NCI-H187 treated with DMSO at 0.1 percent for 48 hours (cell line): ENCODE measurements at places on chromosomes 5 and 9.

DNA sequence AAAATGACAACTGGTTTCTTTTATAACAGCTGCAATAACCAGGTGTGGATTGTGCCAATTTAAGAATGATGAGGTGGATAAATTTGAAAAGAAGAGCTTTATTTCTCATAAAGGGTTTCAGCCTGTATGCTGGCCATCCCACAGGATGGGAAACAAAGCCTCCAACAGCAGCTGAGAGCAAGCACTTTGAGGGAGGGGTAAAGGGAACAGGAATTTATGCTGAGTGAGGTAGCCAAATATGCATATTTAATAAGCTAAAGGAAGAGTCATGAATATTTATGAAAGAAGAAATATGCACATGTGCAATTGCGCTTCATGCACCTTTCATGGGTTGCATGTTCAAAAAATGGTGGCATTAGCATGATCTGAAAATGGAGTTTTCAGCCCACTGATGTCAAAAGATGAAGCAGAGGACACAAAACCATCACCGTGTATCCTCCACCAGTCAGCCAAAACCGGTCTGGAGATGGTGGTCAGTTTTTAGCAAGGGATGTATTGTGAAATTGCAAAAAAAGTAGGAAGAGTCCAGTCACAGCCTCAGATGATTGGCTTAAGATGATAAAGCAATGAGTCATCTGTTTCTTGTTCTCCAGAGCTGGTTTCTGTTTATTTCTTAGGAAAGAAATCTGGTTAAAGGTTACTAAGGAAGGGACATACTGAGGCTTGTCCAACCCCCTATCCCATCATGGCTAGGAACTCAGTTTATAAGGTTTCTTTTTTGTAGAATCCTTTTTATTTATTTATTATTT, 47.9 kb downstream of the DEPDC1B start:
- DNase-seq = no peak

GRCh38 chr9:5580650-5581049, 48.3 kb upstream of the RIC1 start:
- no peak for DNase-seq

DNA sequence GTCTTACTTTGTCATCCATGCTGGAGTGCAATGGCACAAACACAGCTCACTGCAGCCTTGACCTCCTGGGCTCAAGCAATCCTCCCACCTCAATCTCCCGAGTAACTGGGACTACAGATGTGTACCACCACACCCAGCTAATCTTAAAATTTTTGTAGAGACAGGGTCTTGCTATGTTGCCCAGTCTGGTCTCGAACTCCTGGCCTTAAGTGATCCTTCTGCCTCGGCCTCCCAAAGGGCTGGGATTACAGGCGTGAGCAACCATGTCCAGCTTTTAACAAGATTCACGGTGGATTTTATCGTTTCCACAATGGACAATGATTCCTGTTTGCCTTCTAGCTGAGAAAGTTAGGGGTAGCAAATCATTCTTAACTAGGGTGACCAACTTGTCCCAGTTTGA, 165.9 kb downstream of the ZNF608 start:
- no peak for DNase-seq

GRCh38 chr5:14853685-14854084, 17.9 kb downstream of the ANKH start:
- DNase-seq = no peak

DNA sequence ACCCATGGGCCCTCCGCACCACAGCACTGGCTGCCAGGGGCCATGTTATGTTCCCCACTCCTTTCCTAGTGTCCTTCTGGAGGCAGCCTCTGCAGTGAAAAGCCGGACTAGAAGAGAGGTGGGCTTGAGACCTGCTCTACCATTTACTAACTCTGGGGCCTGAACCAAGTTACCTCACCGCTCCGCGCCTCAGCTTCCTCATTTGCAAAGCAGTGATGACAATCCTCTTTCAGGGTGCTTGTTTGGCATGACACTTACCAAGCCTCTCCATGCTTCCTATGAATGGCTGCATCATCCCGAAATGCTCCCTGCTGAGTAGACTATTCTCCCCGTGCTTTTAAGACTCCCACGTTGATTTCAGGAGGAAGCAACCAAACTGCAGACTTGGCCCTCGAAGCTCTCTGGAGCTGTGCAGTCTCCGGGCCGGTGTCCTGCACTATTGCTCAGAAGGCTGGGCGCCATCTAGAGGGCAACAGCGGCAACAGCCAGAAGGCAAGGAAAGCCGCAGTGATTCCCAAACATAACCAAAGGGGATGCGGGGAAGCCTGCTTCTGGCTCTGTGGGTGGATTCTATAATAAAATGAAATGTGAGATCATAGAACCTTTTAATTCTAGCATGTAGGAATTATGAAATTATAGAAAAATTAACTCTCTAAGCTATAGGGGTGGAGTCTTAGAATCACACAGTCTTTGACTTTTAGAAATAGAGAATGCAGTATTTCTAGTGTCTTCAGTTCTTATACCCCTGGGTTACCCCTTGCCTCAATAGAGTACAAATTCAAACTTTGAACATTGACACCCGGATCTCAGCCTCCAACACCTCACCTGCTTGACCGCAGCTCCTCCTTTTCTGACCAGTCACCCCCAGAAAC, 599.8 kb upstream of the BRINP1 start:
- no peak for DNase-seq

- no peak for DNase-seq
Measured at GRCh38 chr5:94941122-94941755, 322.8 kb downstream of the SLF1 start.

DNA sequence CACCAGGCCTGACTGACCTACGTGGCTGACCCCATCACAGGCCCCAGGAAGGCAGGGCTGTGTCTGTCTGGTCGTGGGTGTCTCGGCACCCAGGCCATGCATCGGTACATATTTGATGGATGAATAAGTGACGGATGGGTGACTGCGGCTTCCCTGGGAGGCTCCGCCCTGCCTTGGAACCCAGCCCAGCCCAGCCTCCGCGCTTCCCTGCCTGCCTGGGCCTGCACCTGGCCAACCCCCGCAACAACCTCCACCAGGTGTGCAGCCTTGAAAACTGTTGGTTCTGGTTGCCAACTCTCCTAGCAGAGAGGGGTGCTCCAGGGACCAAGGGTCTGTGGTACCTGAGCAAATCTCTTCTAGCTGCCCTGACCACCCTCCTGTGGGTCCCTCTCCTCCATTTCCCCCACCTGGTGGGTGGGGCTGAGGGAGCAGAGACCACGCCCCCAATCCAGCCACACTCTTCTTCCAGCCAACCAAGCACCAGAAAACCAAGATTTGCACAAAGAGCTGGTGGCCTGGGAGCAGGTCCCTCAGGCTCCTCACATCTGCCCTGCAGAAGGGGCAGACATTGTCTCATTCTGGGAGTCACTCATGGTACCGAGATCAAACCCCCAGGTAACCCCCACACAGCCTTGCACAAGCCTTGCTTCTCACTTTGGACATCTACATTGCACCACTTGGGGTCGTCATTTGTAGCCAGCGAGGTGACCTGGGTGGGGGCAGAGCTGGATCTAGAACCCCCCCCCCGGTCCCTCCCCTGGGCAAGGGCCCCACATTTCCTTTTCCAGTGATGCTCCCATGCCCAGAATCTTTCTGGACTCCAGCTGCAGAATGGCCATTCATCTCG, 100.6 kb upstream of the IER5L start:
- DNase-seq = peak; percentile 63

- no peak for DNase-seq
Measured at GRCh38 chr9:73183917-73184861, 32.5 kb downstream of the ANXA1 start.

DNA sequence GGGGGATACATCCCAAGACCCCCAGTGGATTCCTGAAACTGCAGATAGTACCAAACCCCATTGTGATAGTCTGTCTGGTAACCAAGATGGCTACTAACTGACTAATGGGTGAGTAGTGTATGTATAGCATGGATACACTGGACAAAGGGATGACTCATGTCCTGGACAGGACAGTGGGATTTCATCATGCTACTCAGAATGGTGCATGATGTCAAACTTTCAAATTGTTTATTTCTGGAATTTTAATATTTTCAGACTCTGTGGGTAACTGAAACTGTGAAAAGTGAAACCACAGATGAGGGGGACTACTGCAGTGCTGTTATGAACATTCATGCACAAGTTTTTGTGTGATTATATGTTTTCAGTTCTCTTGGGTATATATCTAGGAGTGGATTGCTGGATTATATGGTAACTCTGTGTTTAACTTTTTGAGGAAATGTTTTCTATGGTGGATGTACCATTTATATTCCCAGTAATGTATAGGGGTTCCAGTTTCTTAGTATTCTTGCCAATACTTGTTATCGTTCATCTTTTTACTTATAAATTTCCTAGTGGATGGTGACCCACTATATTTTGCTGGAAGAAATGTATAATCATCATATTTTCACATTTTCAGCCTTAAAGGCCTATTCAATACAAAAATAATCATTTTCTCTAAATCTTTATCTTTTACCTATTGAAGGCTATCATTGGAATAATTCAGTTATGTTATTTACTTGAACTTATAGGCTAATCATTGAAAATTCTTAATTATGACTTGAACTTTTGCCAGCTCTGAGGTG, 140.9 kb downstream of the NR3C1 start:
- DNase-seq = no peak

DNA sequence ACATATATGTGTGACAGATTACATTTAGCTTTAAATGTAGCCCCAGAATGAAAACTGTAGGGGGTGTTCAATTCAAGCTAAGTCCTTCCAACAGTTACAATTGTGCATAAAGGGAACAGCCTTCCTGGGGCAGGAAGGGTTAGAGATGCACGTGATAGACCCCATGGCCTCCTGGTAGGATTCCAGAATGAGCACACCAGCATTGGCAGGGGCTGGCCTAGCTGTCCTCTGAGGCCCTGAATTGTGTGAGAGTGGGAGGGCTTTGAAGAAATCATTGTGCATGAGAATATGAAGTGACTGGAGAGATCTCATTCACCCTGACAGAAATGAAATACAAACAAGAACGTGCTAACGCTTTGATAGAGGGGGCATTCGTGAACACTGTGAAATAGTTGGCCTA, 663.8 kb upstream of the KLF4 start:
- no peak for DNase-seq

DNA sequence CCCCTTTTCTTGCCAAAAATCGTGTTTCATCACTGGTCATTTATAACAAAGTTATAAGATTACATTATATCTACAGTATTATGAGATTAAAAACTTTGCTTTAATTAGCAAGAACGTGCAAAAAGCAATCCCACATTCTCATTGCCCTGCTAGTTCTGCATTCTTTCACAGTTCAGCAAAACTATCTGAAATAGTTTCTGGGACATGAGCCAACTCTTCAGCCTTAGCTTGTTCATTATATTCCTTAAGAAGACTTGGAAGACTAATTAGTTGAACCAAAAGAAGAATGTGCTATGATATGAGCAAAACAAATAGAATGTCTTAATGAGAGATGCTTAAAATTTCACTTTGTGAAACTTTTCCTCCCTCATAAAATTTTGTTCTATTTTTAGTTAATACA, 76.7 kb downstream of the ITGA1 start:
- no peak for DNase-seq

GRCh38 chr9:136324501-136325300, 2.6 kb upstream of the GPSM1 start:
- DNase-seq = no peak

- DNase-seq = no peak
Measured at GRCh38 chr5:141359790-141360426, at the start of gene PCDHGB2. PCDHGB2 (plus strand) TSS chr5:141359994; CDS start chr5:141360136, 142 bp downstream.

DNA sequence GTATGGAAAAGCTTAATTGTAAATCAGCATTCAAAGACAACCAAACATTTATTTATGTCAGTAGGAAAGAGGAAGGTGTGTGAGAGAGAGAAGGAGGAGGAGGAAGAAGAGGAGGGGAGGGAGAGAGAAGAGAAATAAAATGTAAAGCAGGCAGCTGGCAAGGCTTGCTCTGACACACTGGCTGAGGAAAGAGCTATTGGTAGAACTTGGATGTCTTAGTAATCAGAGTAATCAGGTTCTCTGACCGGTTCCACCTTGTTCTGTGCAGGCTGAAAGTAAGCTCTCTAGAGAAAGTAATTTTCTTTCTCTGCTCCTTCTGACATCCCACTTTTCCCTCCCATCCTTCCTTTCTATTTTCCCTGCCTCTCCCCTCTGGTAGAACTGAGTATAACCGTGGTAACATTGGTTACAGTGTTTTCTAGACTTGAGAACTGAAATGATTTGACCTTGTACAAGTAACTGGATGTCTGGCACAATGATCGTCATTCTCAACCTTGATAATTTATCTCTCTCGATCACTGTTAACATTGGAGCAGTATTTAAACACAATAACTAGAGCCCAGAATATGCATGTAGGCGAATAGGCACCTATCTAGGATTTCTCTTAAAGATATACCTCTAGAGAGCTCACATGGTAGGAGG, 33.3 kb downstream of the TLE4 start:
- DNase-seq = no peak

DNA sequence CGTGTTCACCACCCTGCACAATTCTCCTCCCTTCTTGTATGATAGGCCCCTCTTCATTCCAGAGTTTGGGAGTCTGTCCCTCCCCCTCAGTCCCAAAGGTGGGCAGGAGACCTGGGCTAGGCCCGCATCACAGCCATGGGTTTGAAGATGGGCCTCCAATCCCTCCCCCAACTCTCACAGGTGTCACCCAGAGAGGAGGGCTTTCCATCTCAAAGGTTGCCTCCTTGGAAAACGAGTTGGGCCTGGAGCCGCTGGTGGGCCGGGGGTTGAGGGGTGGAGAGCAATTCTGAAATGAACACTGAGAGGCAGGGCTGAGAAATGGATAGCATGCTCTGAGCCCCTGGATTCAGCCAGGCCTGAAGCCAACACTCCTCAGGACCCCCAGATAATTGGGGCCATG, 6.2 kb downstream of the ADAMTS2 start:
- DNase-seq = no peak

DNA sequence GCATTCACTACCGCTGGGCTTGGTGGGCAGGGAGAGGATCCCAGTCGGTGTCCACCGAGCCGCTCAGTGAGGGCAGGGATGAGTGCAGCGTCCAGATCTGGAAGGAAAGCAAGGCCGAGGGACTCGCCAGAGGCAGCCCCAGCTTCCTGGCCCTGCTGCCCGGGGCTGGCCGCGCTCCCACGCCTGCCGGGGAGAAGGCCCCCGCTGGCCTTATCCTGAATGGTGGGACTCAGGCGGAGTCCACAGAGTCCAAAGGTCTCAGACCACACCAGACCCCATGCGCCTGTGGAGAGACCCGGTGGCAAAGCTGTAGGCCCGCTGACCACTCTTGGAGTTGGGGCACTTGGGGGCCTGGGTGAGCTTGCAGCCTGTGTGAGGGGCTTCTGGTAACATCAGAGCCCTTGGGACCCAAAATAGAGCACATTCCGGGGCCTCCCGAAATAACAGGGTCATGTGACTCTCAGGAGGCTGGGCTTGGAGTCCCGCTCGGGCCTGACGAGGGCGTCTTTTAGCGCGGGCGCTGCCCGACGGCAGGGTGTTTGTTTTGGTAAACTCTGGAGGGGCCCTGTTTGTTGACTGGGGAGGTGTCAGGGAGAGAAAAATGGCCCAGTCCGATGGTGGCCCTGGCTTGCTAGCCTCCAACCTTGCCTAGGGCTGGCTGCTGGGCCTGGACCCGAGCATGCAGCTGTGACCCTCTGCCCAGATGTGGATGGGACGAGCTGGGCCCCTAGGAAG, 2.8 kb downstream of the RXRA start:
- no peak for DNase-seq

- no peak for DNase-seq
Measured at GRCh38 chr5:42989190-42989589, 50.9 kb downstream of the ANXA2R start.
